ENCODE measurements at places on chromosomes 5 and 9.
A peak's percentile ranks its signal among the peaks of the same experiment; 100 is the strongest.

DNA sequence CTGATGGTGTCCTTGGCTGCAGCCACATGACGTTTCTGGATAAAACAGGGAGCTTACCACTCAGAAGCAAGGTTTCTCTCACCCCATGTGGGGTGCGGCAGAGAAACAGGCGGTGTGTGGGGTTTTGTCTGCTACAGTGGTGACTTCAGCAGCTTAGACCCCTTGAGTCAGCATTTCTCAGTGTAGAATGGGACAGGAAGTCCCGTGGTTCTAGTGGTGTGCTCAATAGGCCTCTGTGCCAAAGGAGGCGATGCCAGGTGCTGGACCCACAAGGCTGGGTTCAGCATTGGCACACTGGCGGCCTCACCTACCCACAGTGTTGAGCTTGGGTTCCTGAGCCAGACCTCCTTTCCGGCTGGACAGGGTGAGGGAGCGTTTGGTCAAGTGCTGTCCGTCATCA is 125.2 kb upstream of the SMIM23 start:
- no peak for DNase-seq

- DNase-seq = no peak
Observed at GRCh38 chr9:8011974-8012373, 212.4 kb upstream of the DMAC1 start.

DNA sequence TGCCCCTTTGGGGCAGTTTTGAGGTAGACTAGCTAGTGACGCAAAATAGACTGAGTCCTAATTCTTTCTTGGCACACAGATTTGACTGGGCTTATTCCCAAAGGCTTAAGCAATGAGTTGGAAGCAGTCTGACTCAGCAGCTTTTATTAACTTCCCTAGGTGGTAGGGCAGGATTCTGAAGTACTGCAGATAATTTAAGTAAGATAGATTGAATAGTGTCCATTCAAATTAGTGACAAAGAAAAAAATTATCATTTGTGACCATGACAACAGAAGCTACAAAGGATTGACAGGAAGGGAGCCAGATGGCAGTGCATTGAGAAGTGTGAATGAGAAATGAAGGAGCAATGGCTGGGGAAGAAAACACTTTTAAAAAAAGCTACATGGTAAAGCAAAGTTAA is 649.4 kb downstream of the CDH9 start:
- no peak for DNase-seq

- no peak for DNase-seq
Observed at GRCh38 chr5:158957196-158957595, 142.5 kb downstream of the EBF1 start.

DNA sequence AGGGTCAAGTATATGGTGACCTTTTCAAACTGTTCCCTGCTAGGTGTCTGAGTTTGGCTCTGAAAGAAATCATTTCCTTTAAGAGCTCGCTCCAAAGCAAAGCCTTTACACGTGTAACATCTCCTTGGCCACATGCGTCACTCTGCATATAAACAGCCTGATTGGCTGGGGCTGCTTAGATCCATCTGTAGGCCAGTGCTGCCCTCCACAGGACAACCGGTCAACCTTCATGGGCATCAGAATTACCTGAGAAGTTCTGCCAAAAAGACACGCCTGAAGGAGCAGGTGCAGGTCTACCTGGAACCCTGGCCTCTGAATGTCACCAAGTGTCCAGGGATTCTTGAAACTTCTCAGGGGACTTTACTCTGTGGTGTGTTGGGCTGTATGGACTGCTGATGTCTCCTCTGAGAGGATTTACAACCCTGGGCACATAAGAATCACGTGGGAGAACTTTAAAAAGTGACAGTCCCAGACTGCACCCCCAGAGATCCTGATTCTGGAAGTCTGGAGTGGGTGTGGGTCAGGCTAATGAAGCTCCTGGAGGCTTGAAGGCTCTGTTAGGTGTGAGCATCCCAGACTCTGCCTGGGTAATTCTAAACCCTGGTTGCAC is 497.6 kb downstream of the GADD45G start:
- DNase-seq = peak; percentile 86

- DNase-seq = no peak
Observed at GRCh38 chr9:25078202-25078601, 532.5 kb upstream of the IZUMO3 start.

DNA sequence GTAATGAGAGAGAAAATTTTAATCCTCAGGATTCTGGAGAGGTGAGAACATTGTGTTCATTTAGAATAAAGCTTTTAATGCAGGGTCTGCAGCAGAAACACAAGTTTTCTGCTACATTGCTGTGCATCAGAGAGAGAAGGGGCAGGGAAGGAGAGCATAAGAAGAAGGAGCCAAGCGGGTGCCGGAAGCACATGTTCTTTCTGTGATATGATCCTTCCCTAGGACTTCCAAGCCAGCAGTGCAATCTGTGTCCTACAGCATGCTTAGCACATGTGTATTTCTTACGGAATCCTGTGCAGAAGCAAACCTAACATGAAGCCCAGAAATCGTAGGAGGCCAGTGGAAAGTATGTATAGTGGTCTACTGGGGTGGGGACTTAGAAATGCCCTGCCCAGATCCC is 458.3 kb upstream of the BRINP1 start:
- DNase-seq = no peak

DNA sequence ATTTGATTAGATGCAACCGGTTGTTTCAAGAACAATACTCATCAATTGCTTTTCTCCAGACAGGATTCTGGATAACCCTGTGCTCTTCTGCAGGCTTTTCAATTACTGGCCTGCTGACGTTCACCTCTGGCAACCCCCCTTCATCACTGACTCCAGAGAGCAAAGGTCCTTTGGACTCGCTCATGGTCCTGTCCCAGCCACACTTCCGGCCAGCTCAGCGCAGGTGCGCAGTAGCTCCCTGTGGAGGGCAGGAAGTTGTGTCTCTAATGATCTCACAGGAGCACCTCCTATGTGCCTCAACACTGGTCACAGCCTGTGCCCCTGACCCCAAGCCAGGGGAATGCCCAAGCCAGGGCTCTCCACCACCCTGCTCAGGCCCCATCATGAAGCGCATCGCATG is 44.0 kb downstream of the OLFM1 start:
- DNase-seq = no peak

All from upper lobe of right lung (tissue), 1 donor.